Ureter (tissue), 1 donor: ENCODE measurements at places on chromosomes 7 and 10. TPM values are rescaled to one million over a fixed set of nuclear protein-coding genes. Genes with fewer than 3 reads are reported as not detected.

DNA sequence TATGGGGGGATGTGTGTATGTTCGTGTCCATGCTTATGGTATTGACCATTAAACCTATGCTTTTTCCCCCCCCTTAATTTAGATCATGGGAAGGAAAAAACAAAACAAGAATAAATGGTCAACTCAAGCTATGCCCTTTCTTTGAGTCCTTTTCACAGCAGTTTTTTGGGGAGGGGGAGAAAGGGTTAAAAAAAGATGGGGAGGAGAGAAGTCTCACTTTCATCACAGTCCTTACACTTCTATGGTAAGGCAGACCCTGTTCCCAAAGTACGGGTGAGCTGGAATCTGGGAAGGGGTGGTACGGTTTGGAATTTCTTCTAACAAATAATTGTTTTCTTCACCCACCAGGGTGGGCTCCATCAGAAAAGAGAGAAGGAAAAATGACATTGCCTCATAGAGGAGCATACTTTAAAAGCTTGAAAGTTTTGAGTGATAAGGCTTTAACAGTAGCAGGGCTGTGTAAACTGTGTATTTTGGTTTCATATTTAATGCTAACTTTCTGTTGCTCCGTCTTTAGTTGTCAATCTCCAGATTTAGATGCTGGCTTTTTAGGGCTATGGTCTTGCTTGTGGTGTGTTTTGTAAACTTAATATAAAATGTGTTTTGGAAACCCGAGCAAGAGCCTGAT, 180.1 kb downstream of the TCF7L2 start:
- DNase-seq, result no peak

GRCh38 chr10:62805231-62806099, 945 bp downstream of the ADO start:
- DNase-seq, result peak; percentile 50

DNA sequence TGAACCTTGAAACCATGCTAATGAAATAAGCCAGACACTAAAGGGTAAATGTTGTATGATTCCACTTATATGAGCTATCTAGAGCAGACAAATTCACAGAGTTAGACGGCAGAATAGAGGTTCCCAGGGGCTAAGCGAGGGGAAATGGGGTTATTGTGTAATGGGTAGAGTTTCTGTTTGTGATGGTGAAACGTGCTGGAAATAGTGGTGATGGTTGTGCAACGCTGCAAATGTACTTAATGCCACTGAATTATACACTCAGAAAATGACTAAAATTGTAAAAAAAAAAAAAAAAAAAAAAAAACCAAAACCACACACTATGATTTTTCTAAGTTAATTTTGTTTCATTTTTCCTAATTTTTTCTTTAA, 30.0 kb downstream of the SFXN4 start:
- DNase-seq, result no peak

DNA sequence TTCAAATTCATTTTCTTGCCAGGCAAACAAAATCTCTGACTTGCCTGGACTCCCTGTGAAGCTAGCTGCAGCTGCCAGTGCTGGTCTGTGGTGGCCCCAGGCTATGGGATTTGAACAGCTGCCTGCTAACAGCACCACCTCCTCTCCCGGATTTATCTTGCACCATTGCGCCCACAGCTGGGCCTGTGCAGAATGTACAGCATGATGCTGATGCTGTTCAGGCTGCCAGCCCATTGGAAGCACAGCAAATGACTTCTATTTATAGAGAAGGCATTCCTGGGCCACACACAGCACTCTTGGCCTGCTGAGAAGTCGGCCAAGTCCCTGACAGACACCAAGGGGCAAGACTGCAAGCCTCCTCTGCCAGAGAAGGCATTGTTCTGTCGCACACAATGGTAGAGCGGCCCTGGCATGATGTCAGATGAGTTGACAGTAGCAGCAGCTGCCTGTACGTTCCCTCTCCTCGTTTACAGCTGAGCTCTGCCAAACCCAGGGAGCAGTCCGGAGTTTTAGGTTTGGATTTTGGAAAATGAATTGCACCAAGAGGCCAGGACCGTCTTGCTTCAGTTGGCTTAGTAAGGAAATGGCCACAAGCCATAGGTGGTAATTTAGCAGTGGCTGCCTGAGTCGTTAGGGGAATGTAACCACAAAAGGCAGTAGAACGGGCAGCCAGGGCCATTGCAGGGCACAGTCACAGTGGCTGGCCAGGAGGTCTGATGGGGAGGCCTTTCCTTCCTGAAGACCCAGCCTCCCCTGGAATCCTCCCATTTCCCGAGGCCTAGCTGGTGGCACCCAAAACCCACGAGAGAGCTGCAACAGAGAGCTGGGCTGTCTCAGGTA, 38.5 kb downstream of the MTURN start:
- DNase-seq, result peak; percentile 77

DNA sequence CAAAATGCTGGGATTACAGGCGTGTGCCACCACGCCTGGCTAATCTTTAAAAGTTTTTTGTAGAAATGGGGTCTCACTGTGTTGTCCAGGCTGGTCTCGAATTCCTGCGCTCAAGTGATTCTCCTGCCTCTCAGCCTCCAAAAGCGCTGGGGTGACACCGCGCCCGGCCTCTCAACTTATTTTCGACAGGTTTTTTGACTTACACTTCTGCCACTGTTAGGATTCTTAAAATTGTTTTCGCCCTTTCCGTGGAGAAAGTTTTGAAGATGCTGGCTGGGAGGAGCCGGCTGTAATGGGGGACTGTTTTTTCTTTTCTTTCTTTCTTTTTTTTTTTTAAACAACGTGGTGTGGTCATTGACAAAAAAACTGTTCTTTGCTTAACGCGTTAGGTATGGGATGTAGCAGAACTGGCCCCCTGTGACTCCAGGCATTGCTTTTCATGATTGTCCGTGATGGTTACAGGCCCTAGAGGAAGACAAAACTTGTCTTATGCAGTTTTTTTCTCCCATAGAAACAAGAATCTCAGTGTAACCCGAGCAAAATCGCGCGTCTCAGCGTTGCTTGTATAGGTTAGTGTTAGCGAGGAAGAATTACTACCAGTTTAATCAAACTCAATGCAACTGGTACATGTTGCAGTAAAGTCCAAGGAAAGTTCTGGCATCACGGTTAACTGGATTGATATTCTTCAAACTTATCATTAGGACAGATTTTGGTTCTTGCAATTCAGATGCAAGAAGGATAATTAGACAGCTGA, 72.2 kb downstream of the DAGLB start:
- DNase-seq, result no peak

RBM20 gene
- 0.68 TPM for total RNA-seq

DNA sequence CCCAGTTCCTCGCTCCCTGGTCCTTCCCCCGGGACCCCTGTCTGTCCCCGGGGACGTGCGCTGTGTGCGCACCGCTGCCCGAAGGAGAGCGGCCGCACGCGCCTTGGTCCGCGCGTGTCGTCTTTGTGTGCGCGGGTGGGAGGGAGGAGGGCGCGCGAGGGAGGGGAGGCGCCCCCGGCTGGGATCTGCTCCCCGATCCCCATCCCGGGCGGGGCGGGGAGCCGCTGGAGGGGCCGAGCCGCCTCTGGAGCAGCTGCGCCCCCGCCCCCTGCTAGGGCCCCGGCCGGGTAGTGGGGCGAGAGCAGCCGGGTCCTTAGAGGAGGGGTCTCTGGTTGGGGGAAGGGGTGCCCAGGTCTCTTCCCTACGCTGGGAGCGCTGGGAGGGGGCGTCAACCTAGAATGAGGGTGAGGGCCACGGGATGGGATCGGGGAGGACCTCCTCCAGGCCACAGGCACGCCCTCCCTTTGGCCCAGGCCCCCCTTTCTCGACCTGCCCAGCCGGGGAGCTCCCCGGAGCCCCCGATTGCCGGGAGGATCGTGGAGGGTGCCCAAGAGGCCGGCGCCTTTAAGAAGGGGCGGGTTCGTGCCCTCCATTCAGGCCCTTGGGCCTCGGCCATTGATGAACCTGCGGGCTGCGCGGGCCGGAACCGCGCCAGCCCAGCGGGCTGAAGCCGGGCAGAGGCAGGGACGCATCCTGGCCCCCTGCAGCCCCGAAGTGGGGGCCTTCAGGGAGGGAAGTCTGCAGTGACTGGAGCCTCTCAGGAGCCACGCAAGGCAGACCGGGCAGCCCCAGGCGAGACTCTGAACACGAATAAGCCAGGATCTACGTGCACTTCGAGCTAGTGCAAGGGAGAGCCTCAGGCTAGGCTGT, 678 bp downstream of the SH2B2 start:
- DNase-seq, result no peak

GRCh38 chr7:90708841-90709317, 112.8 kb downstream of the CDK14 start:
- DNase-seq, result no peak

DLX6 gene
- total RNA-seq, result not detected

GRCh38 chr7:92072121-92072520, 62.2 kb downstream of the CYP51A1 start:
- DNase-seq, result no peak

PALD1 gene
- total RNA-seq, result 11.0 TPM

- DNase-seq, result no peak
Observed at GRCh38 chr7:81173766-81174281, 255.0 kb upstream of the SEMA3C start.

PNLIPRP1 gene
- not detected for total RNA-seq

VPS41 gene
- total RNA-seq, result 88.0 TPM

TAS2R3 gene
- total RNA-seq, result 6.4 TPM

ZNF736 gene
- total RNA-seq, result 32.5 TPM

DNA sequence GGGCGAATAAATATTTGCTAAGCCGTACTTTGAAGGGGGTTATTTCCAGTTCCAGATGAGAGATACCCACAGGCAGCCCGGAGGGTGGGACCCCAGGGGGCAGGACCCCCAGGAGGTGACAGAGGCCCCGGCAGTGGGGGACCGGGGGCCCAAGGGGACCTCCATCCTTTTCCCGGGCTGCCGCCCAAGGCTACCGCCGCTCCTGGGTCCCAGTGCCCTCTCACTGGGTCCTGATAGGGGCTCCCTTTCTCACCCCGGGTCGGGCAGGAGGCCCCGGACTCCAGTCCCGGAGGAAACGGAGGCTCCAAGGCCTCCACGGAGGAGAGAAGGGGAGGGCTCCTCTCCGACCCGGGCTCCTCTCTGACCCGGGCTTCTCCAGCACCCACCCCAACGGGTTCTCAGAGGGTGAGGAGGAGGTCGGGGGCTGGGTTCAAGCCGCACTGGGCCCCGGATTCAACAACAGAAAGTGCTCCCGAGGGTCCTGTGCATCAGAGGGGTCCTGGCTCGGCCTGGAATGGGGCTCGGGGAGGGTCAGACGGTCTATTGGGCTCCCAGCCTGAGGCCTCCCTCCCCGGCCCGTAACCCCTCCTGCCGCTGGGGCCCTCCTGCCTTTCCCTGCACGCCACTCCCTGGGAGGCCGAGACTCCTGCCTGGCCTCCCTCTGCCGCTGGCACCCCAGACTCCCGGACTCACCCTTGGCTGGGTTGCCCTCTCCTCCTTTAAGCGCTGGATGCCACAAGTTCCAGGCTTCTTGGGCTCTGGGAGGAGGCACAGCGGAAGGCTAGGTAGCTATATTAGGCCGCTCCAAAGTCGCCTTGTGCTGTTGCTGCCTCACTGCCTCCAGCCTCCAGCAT, 62.5 kb downstream of the ZNF37A start:
- DNase-seq, result no peak

DNA sequence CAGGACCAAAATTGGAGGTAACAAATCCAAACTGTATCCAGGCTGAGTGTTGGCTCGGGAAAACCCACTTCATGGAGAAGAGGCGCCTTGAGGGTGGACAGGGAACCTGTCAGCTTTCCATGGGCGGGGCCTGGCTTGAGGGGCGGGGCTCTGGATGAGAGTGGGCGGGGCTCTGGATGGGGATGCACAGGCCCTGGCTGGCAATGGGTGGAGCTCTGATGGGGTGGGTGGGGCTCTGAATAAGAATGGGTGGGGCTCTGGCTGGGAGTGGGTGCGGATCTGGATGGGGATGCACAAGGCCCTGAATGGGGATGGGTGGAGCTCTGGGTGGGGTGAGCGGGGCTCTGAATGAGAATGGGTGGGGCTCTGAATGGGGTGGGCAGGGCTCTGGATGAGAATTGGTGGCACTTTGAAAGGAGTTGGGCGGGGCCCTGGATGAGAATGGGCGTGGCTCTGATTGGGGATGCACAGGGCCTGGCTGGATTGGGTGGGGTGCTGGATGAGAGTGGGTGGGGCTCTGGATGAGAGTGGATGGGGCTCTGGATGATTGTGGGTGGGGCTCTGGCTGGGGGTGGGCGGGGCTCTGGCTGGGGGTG, 96.6 kb upstream of the NPTX2 start:
- no peak for DNase-seq

DNA sequence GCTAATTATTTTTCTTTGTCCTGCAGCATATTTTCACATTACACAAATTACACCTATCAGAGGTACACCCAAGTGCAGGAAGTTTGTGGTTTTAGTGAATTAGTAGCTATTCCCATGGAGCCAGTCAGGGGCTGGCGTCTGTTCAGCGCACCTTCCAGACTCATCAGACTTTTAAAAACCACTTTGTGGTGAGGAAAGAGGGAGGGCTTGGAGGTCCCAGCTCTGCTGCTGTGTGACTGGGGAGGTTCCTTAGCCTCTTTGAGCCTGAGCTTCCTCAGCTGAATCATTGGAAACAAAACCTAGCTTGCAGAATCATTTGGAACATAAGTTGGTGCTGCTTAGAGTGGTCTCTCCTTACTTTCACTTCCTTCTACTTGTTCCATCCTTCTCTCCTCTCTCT, 175.4 kb downstream of the SORCS3 start:
- DNase-seq, result no peak

DNA sequence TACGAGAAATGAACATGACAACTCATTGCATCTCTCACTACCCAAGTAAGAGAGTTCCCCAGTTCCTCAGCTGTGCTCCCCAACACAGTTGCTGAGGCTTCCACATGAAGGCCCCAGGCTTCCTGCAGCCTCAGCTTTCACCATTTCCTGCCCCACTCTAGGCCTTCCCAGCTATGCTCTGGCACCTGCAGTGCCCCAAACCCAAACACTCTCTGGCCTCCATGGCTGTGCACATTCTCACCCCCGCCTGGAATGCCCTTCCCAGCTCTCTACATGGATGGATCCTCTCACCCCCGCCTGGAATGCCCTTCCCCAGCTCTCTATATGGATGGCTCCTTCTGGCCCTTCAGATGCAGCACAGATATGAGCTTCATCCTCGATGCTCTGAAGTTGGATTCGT, 61.3 kb downstream of the KIAA1549 start:
- DNase-seq, result no peak

- DNase-seq, result no peak
Observed at GRCh38 chr7:134943785-134944400, 42.4 kb upstream of the AGBL3 start.

- peak; percentile 64 for DNase-seq
Observed at GRCh38 chr7:101363734-101364374, 1.2 kb downstream of the COL26A1 start.

GNGT1 gene
- total RNA-seq, result 0.70 TPM

- DNase-seq, result no peak
Observed at GRCh38 chr7:43054052-43054722, 58.3 kb upstream of the HECW1 start.

GRCh38 chr7:158432369-158433341, 155.0 kb downstream of the PTPRN2 start:
- peak; percentile 82 for DNase-seq

DNA sequence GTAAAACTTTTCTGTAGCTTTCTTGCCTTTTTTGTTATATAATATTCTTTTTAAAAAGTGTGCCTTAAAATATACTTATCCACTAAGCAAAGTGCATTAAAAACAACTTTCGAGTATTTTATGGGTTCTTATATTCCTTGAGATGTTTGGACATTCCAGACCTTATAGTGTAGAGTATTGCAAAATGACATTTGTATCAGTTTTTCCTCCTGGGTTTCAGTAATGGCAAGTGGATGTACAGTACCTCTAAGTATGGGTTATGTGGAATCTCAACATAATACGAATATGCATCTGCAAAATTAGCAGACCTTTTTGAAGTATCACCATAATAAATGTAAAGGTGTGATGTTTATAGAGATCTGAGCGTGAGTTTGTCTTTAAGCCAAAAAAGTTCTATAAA, 2.7 kb downstream of the CDK13 start:
- no peak for DNase-seq

GRCh38 chr7:10237306-10237705, 736.4 kb upstream of the PHF14 start:
- DNase-seq, result no peak

BCL7B gene
- 49.6 TPM for total RNA-seq

KEL gene
- 1.3 TPM for total RNA-seq
